ENCODE measurements at places on chromosomes 13 and 19.

DNA sequence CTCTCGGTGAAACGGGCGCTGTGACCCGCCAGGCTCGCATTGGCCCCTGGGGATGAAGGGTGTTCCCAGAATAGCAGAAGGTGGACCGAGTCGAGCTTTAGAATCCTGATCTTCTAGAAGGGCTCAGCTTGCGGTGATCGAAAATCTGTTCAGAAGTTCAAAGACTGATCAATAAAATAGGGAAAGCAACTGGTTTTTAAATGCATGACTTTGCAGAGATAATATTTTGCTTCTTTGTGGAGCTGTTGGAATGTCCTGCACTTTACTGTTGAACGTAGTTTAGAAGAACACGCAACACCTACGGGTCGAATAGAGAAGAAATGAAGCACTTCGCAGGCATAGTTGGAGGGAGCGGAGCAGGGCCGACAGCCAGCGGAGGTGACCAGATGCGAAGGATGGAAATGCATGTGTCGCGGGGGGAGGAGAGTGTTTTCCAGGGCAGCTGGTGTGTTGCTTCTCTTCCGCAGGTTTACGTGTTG lies 766 bp downstream of the CEBPG start:
- no peak for DNase-seq

- DNase-seq, result no peak
Observed at GRCh38 chr13:112687836-112688559, 1.8 kb upstream of the ATP11A start.

GRCh38 chr13:107066355-107066754 lies 498.4 kb upstream of the ARGLU1 start:
- DNase-seq, result no peak

GRCh38 chr19:7677669-7678311 lies 900 bp downstream of the MCEMP1 start:
- DNase-seq, result no peak

DNA sequence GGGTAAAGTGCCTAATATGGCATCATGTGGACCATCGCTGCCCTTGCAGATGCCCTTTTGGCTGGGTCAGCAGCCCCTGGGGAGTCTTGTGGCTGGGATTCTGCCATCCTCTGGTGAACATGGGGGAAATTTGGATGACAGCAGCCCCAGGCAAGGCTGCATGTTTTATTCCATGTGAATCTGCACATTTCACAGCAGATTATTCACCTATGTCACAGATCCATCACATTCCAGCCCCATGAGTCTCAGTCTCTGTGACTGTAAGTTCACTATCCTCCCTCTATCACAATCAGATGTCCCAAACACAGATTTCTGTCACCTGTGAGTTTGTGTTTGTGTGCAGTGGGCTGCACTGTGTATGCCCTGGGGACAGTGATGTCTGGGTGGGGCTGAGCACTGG lies 36.8 kb upstream of the PSG9 start:
- no peak for DNase-seq

GRCh38 chr13:34044660-34045080 lies 226.7 kb downstream of the RFC3 start:
- DNase-seq, result no peak

DNA sequence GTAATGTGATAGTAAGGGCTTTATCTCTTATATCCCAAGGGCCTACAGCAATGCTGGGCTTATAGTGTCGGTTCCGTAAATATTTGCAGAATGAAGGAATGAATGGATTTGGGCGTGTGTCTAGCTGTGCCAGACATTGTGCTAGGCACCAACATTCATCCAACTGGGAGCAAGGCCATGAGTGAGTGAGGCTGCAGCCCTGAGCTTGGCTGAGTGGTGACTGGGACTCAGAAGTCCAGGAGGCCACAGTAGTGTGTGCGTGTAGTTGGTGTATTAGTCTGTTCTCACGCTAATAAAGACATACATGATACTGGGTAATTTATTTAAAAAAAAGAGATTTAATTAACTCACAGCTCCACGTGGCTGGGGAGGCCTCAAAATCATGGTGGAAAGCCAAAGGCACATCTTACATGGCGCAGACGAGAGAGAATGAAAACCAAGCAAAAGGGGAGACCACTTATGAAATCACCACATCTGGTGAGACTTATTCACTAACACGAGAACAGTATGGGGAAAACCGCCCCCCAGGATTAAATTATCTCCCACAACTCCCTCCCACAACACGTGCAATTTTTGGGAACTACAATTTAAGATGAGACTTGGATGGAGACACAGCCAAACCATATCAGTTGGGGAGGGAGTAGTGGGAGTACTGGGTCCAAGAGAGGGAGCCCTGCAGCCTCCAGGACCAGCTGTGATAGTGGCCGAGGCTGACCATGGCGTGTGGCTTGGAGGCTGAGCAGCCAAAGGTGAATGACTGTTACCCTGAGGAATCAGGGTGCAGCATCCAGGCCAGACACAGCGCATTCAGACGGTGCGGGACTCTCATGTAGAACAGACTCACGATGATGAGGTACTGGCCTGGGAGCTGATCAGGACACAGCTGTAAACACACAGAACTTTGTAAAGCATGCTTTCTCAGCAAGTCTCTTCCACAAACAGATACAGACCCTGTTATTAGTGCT lies 104.6 kb downstream of the TEX26 start:
- DNase-seq, result no peak

DNA sequence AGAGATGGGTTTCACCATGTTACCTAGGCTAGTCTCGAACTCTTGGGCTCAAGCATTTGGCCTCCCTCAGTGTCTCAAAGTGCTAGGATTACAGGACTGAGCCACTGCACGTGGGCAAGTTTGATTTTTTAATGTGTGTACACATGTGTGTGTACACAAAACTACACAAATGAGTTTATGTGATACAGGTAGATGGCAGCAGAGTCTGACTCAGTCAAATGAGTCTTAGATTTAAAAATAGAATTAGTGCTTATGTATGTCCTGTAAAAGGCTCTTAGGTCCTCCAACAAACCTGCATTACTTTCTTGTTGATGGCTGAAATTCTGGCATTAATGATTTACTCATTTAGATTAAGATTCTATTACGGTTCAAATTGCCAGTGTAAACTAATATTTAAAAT lies 293.7 kb downstream of the PCDH17 start:
- DNase-seq, result no peak

GRCh38 chr13:114063545-114064449 lies 68.6 kb downstream of the RASA3 start:
- no peak for DNase-seq

GRCh38 chr13:111953546-111954178 lies 113.3 kb upstream of the SOX1 start:
- no peak for DNase-seq

GRCh38 chr13:24181991-24182702 lies 21.6 kb downstream of the SPATA13 start:
- DNase-seq, result no peak

GRCh38 chr13:109785892-109786450 lies 412 bp downstream of the IRS2 start:
- no peak for DNase-seq

DNA sequence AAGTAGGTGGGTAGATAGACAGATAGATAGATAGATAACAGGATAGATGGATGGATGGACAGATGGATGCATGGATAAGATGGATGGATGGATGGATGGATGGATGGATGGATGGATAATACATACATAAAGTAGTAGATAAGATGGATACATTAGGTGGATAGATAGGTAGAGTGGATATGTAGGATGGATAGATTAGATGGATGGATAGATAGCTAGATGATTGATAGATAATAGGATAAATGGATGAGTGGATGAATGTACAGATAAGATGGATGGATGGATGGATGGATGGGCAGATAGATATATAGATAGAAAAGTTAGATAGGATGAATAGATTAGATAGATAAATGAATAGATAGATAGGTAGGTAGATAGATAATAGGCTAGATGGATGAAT lies 2.1 kb downstream of the CYP4F3 start:
- DNase-seq, result no peak

GRCh38 chr13:19967621-19968020 lies 9.1 kb downstream of the ZMYM2 start:
- no peak for DNase-seq

GRCh38 chr13:44523146-44524015 lies 52.7 kb downstream of the TSC22D1 start:
- no peak for DNase-seq

- no peak for DNase-seq
Observed at GRCh38 chr13:65926750-65927171, 1303.4 kb downstream of the PCDH9 start.

DNA sequence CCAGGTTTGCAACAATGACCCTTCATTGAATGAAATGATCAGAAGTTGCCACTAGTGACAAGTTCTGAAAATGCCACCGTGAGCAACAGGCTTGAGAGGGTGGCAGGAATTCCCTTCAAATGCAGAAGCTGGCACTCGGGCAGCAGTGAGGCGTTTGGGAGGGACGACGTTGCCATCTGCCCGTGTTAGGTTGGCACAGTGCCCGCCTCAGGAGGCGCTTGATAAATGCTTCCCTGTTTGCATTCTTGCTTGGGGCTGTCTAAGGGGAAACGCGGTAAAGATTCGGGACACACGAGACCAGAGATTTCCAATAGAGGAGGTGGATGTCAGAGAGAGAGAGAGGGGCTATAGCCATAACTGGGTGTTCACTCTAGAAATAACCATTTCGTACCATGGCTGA lies 101.9 kb downstream of the TEX29 start:
- DNase-seq, result no peak

GRCh38 chr13:49627831-49628652 lies at the start of gene ARL11:
Gene ARL11, plus strand, starts transcription at chr13:49628507. Its CDS starts 1,941 bp downstream, at chr13:49630448.
- DNase-seq, result peak; percentile 19

DNA sequence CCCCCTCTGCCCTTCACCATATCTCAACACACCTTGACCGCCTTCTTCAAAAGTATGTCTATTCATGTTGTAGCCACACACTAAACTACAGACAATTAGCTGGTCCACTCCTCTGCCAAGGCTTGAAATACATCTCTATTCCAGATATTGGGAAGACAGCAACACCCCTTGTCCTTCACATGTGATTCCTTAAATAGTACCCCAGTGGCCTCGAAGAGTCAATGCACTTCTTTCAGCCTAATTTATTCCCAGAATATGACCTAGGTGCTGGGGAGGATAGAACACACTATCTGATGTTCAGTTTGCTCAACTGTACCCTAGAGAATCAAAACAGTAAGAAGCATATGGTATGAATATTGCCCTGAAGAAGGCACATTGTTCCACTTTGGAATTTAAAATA lies 82.4 kb upstream of the DACH1 start:
- no peak for DNase-seq

DNA sequence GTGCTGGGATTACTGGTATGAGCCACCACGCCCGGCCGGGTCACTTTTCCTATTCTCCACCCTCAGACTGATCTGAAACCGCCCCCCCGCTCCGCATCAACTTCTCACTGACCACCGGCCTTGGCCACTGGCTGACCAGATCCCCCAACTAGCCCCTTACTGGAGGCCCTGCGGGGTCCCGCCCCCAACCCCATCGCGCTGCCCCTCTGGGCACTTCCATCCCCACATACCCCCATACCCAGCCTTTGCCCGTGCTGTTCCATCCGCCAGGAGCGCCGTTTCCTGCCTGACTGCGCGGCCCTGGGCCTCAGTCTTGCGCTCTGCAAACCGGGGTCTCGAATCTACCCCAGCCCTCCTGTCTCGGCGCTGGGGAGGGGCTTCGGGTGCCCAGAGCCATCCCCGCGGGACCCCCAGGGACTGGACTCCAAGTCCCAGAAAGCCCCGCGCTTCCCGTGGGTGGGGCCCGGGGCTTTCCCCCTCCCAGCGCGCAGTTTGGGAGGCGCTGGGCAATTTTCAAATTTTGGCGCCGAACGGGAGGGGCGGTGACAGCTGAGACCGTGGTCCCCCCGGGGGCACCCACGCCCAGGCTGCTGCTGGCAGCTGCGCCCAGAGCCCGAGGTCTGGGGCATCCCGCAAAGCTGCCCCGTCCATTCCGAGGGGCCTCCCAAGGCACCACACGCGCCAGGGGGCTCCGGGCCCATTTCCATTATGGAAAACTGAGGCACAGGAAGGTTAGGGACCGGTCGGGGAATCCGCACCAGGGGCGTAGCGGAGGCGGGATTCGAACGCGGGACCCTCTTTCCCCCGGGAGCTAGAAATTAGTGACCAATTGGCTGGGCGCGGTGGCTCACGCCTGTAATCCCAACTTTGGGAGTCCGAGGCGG lies 5.2 kb upstream of the LMNB2 start:
- DNase-seq, result no peak

DNA sequence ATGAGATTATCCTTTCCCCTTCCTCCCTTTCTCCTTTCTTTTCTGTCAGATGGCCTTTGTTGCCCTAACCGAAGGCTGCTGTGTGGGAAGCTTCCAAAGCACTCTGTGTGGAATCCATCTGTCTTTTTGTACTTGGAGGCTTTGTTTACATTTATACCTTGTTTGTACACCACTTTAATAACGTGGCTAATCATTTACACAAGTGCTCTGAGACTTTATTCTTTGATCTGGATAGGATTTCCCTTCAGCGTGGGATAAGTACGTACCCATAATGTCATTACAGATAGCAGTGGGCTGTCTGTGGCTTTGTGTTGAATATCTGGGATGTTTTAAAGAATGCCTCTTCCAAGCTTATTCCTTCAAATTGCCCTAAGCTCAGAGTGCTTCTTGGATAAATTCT lies 684.7 kb upstream of the SLITRK5 start:
- DNase-seq, result no peak

DNA sequence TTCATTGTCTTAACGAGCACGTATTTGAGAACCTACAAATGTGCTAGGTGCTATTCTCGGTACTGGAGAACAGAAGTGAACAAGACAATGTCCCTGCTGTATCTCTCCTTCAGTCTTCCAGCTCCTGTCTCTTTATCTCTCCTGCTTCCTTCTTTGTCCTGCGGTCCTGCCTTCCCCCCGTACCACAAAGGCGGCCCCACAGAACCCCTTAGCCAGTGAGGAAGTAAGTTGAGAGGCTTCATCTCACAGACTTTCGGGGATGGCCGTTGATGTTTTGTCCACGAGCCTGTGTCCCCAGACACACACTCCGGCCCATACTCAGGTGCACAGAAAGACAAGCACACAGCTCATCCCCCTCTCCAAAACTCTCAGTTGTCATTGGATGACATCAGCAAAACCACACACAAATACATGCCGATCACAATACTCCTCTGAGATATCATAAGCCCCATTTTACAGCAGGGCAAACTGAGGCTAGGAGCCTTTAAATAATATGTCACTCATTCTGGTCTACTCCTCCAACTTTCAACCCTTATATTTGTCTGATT lies 507 bp upstream of the SWSAP1 start:
- DNase-seq, result no peak

GRCh38 chr19:7851623-7852500 lies 21.8 kb downstream of the EVI5L start:
- DNase-seq, result no peak
